ENCODE measurements at places on chromosomes 13 and 19.

DNA sequence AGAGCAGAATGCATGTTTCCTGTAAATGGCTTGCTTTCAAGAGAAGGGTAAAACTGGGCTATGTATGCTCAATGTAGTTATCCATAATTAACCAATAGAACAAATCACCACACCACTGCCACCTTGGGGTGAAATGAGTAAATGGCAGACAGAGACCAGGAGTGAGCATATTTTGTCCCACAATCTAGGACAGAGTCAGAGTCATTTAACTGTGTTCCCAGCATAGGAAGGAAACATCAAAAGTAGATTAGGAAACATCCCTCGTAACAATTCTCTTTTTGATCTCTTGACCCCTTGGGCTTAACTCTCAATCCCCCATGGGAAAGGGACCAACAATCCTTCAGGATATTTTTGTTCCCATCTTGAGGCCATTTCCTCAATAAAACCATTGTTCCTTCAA is 224.8 kb downstream of the NHLRC3 start:
- H3K27ac ChIP-seq, result no peak overlapping the region
- DNase-seq, result no peak
- no peaks in the 10 kb centered on the region for H3K4me1 ChIP-seq
- H3K4me3 ChIP-seq, result no peak overlapping the region

DNA sequence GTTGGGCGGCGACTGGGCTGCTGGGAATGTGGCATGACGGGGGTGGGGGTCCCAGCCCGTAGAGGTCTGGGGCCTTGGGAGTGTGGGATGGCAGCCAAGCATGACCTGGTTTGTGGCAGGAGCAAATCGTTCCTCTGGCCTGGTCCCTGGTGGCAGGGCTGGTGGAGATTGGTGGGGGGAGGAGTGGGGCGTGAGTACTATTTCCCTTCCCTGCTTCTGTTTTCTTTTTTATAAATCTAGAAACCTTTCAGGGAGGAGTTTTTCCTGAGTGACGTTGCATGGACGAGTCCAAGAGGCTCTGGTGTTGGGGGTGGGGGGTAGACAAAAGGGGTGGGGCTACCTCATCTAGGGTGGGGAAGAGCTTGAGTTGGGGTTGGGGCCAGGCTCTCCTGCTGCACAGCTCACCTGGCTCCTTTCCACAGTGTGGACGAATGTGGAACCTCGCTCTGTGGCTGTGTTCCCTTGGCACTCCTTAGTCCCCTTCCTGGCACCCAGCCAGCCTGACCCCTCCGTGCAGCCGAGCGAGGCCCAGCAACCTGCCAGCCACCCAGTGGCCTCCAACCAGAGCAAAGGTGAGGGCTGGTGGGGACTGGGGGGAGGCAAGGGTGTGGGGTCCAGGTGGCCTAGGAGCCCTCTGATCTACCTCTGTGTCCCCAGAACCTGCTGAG is 15.4 kb upstream of the PRR19 start:
- no peak overlapping the region for H3K4me3 ChIP-seq
- no peaks in the 10 kb centered on the region for H3K27me3 ChIP-seq
- peaks cover 46% of the 10 kb centered on the region for H3K36me3 ChIP-seq
- H3K4me1 ChIP-seq, result peaks cover 16% of the 10 kb centered on the region
- no peak for DNase-seq
- H3K27ac ChIP-seq, result peak overlapping the region; percentile 97

- H3K4me1 ChIP-seq, result no peaks in the 10 kb centered on the region
- no peak overlapping the region for H3K4me3 ChIP-seq
- no peak overlapping the region for H3K27ac ChIP-seq
- no peaks in the 10 kb centered on the region for H3K27me3 ChIP-seq
- no peak for DNase-seq
- no peaks in the 10 kb centered on the region for H3K36me3 ChIP-seq
Observed at GRCh38 chr19:52492994-52493470, 34.4 kb upstream of the ZNF808 start.

DNA sequence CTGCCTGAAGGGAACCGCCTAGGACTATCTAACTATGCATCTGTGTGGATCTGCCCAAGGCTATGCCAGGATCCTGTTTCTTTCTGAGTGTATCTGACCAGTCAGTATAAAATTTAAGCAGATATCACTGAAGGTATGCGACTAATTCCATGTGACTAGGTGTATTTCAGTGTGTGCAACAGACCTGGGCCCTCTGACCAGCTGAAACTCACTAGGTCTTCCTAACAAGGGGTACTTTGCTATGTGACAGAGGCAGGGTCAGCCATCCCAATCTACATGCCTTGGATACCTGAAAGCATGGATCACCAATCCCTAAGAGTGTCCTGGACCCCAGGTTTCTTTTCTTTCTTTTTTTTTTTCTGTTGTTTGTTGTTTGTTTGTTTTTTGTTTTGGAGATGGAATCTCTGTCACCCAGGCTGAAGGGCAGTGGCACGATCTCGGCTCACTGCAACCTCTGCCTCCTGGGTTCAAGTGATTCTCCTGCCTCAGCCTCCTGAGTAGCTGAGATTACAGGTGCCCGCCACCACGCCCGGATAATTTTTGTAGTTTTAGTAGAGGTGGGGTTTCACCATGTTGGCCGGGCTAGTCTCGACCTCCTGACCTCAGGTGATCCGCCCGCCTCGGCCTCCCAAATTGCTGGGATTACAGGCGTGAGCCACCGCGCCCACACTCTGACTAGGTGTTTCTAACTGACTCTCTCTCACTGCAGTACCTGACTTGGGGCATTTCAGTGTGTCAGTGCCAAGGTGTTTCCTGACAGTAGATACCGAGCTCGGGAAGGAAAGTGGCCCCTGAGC is 43.5 kb downstream of the FCGBP start:
- no peak overlapping the region for H3K4me3 ChIP-seq
- no peaks in the 10 kb centered on the region for H3K36me3 ChIP-seq
- peak; percentile 44 for DNase-seq
- no peak overlapping the region for H3K27ac ChIP-seq
- H3K4me1 ChIP-seq, result no peaks in the 10 kb centered on the region
- H3K27me3 ChIP-seq, result no peaks in the 10 kb centered on the region

DNA sequence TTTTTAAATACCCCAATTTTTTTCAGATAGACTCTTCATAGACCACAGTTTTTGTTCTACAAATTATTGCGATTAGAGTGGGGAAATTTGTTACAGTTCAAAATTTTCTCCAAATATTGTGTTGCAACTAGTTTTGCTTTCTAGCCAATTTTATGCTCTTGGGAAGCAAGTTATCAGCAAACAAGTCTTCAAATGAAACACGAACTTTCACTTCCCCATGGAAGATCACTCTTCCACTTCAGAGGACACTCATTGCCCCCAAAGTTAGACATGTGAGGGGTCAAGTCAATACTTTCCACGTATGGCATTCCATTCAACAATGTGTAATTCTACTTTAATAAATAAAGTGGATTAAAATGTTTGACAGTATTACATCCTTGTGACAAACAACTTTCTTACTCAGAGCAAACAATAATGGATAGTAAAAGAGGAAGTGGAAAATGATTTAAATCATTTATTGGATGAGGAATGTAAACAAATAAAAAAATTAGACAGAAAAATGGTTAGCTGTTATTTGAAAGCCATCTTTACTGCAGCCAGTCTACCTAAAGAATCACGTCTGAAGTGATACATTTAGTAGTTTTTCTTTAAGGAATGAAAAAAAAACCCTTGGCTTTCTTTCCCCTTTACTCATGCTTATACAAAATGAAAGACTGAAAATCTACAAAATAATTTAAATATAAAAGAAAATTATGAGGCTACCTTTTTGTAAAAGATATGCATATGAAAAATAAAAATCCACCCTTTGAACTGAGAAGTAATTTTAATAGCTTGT is 41.2 kb upstream of the TNFSF11 start:
- no peak for DNase-seq
- H3K36me3 ChIP-seq, result no peaks in the 10 kb centered on the region
- no peak overlapping the region for H3K27ac ChIP-seq

DNA sequence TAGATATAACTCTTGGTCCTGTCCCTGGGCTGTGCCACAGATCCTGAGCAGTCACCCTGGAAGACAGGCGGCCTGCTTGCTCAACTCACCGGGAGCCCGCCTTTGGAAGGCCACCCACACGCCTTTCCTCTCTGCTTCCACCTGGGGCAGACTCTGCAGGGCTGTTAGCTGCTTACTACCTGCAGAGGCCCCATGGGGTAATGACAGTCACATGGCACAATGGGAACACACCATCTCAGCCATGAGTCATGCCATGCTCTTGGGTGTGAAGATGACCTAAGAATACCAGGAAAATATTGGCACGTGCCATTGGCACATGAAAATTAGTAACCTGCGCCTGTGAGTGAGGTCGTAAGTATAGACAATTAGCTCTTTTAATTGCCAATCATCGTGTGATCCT is 108.6 kb downstream of the COL4A2 start:
- H3K4me1 ChIP-seq, result peaks cover 10% of the 10 kb centered on the region
- peaks cover 45% of the 10 kb centered on the region for H3K36me3 ChIP-seq
- no peak overlapping the region for H3K4me3 ChIP-seq
- H3K27ac ChIP-seq, result no peak overlapping the region
- DNase-seq, result no peak
- no peaks in the 10 kb centered on the region for H3K27me3 ChIP-seq

All from RWPE2 (cell line).